ENCODE measurements at places on chromosomes 3 and 15. TPM values are rescaled to one million over a fixed set of nuclear protein-coding genes. Genes with fewer than 3 reads are reported as not detected.

The P2RY13 gene
- not detected for total RNA-seq

DNA sequence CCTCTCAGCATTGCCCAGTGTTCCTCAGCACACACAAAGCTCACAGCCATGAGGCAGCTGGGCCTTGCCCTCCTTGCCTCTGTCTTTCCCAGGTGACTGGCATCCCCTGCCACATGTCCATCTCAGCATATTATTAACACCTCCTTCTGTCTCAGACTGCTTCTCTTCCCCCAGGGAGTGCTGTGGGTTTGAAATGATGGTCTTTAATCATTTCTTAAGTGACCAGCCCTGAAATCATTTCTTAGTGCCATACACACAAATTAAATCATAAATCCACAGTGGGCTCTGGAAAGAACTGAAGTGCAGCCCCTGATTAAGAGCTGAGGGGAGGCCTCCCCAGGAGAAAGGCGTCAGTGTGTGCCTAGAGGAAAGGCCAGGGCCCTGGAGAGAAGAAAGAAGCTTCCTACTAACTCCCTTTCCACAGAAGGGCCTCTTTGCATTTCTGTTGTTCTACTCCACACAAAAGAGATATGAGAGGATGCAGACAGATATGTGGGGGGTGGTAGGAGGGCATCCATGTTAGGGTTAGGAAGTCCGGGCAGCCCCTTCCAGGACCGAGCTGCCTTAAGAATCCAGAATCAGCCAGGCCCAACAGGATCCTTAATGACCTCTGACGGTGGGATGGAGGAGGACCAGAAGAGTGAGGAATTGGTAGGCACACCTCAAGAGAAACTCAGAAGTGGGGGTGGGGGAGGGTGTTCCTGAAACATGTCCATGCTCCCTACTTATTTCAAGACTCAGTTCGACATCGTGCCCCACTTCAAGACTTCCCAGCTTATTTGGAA lies 290.8 kb downstream of the EPHB1 start:
- H3K36me3 ChIP-seq: no peaks in the 10 kb centered on the region
- no peak overlapping the region for H3K4me3 ChIP-seq
- no peaks in the 10 kb centered on the region for H3K4me1 ChIP-seq

DNA sequence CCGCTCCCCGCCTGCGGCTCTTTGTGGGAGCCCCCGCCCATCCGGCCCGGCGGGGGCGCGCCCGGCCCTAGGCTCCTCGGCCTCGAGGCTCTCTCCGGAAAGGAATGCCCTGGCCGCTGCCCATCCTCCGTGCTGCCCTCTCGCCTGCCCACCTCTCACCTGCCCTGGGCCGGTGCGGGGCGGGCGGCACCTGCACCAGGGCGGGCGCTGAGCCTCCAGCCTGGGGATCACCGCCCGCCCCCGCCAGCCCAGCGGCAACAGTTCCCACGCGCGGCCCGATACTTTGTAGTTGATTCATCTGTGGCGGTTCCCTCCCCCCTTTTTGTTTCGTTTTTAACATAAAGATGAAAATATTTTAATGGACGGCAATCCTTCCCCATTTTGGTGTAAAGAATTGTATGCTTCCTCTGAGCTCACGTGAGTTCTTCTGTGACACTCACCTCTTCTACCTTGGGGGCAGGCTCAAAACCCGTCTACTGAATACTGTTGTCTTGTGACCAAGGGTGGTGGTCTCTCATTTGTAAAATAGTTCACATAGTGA lies 1.9 kb downstream of the KLF13 start:
- H3K36me3 ChIP-seq: no peaks in the 10 kb centered on the region
- peaks cover 38% of the 10 kb centered on the region for H3K4me1 ChIP-seq
- peak overlapping the region; percentile 87 for H3K27ac ChIP-seq
- no peak for DNase-seq
- no peaks in the 10 kb centered on the region for H3K27me3 ChIP-seq

The RHOV gene
- total RNA-seq: 0.46 TPM

The PSTPIP1 gene
- not detected for total RNA-seq

DNA sequence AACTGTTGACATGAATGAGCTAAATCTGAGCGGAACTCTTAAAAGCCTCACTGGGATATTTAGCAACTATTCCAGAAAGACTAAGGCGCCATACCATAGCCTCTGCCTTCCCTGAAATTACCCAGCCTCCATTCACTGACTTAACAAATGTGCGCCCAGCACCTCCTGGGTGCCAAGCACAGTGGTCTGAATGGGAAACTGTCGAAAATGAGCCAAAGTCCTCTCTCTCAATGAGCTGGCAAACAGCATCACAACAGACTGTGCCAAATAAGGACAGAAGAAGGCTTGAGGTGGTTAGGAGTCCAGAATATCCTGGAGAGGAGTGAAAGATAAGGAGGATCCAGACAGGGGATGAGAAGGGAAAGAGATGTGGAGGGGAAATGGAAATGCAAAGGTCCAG lies 332.4 kb downstream of the MAGI1 start:
- H3K27me3 ChIP-seq: peaks cover 4% of the 10 kb centered on the region
- H3K27ac ChIP-seq: no peak overlapping the region
- H3K4me1 ChIP-seq: no peaks in the 10 kb centered on the region
- no peaks in the 10 kb centered on the region for H3K36me3 ChIP-seq
